ENCODE measurements at places on chromosomes 3 and 15.
A peak's percentile ranks its signal among the peaks of the same experiment; 100 is the strongest.

GRCh38 chr3:47414666-47415587 lies 34.1 kb downstream of the PTPN23 start:
- DNase-seq, result no peak

GRCh38 chr15:52078876-52079700 lies 33.5 kb downstream of the BCL2L10 start:
- peak; percentile 87 for DNase-seq

DNA sequence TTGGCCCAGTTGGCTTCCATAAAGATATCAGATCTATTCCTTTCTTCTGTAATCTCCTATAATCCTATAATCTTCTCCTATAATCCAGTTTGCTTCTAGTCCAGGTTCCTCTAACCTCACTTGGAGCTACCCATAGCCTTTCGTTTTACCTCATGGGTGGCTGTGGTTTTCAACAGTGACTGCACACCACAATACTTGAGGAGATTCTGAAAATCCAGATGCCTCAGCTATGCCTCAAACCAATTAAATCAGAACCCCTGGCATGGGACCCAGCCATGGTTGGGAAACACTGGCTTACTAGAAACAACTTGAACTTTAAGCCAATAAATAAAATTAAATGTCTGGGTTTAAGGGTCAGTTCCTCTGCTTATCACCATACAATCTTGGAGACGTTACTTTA lies 86.1 kb upstream of the NTRK3 start:
- DNase-seq, result no peak

- no peak for DNase-seq
These were observed 101.4 kb upstream of the HACD2 start for GRCh38 chr3:123686251-123686650.

- no peak for DNase-seq
These were observed 156.3 kb downstream of the MEX3B start for GRCh38 chr15:81889485-81889881.

DNA sequence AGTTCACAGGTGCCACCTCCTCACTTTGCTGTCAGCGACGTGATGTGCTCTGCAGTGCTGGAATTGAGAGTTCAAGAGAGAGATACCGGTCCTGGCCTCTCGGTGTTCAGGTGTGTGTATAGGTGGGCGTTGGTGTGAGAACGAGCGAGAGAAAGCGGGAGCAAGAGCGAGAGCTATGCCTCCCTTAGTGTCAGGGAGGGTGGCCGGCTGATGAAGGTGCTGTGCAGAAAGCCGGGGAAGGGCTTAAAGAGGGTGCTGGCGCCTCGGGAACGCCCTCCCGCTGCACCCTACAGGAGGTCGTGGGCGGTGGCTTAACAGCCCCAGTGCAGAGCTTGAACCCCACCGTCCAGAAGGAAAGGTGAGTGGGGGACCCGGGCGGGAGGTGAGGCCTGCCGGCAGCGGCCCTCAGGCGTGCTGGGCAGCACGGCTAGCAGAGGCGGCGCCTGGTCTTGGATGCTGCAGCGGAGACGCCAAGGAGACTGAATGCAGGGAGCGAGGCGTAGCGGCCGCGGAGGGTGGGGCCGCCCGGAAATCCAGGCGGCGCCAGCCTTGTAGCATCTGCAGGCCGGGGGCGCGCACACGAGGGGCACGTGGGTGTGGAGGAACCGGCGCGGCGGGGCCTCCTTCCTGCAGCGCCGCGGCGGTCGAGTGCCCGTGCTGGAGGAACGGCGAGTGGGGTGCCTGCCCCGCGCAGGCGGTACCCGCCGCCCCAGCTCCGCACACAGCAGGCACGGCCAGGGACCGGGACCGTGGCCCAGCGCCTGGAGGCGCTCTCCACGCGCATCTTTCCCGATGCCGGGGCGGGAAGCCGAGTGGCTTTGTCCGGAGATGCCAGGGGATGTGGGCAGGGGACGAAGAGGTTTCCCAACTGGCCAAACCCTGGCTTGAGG lies 246.8 kb upstream of the TOPAZ1 start:
- peak; percentile 65 for DNase-seq

DNA sequence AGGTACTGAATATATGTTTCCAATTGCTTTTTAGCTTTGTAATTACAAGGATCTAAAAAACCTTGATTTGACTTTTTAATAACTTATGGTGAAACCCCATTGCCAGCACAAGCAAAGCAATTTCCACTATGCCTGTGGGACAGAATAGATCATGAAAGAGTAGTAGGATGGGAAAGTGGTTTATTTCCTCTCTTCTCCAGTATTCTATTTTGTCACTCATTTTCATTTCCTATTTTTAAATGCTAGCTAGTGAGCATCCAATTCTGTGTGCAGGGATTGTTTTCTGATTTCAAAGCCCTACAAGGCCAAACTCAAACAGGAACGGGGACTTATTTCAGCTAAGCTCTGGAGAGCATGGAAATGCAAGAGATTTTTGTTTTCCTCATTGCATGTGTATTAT lies 132.0 kb upstream of the TGFBR2 start:
- no peak for DNase-seq

- no peak for DNase-seq
These were observed 59.6 kb downstream of the SLC12A8 start for GRCh38 chr3:125152951-125153350.

- DNase-seq, result no peak
These were observed 6.3 kb upstream of the NCBP2 start for GRCh38 chr3:196948442-196949284.

DNA sequence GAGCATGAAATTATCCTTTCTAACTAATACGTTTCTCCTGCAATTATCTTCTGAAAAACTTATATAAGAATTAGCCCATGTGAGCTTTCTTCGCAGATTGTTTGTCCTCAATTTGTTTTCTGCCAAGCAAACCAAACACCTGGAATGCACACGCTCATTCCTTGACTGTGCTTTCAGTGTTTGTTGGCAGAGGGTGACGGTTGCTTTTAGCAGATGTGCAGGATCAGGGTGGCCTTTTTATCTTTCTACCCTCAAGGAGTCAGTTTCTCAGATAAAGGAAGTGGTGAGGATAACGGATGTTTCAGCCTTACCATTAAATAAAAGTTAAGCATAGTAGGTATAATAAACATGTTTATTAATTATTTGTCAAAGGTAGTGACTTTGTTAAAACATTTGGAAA lies 15.2 kb downstream of the ARPP21 start:
- peak; percentile 58 for DNase-seq

- peak; percentile 73 for DNase-seq
These were observed 42.2 kb upstream of the PLCL2 start for GRCh38 chr3:16842272-16843270.

DNA sequence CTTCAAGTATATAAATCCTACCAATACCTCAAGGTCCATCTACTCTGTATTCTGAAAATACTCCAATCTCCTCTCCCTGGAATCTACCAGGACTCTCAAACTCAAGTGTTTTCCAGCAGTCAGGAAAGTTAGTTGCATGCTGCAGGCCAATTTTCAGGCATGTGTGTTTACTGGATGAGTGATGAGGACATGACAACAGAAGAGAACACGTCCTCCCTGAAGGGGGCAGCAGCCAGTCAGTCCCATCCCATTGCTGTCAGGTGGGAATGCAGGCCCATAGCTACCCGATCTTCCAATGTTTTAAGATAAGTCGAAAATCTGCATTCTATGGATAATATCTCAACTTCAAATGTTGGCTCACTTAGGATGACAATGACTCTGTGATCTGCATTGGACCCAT lies 496.2 kb downstream of the FHIT start:
- DNase-seq, result no peak

DNA sequence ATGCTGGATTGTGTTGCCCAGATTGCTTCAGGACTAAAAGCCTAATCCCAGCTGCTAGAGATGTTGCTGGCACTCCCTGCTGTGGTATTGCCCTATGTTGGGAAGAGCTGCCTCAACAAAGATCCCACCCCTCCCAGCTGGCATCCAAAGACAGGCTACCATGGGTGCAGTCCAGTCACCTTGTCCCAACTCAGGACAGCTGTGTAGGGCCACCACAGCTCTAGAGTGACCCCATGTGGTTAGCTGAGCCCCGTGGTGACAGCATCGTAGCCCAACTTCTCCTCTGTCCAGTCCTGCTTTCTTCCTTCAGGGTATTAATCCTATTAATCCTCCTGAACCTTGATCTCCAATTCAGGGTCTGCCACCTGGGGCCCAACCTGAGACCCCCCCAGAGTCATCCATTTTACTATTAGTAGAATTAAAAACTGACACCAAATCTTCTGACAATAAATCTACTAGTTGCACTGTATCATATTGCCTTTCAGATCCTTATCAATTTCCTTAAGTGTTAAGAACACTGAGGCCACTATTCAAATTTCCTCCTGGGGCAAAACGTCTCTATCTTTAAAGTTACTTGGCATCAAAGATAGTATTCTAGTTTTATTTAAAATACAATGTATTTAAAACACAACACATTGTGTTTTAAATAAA lies 83.5 kb downstream of the AQP9 start:
- DNase-seq, result peak; percentile 6

DNA sequence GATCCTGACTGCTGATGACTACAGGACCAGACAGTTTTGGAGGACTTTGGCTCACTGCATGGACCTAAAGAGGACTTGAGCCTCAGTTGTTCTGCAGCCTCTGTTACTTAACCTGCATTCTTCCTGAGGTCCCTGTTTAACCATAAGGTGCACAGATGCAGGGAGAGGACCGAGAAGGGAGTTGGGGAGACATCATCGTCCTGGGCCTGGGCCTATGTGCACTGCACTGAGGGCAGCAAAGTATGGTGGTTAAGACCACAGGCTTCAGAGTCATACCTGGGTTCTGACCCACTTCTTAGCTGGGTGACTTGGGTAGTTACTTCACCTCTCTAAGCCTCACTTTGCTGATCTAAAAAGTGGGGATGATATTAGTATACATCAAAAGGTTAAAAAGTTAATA lies 21.9 kb downstream of the KY start:
- no peak for DNase-seq

- no peak for DNase-seq
These were observed 48.7 kb downstream of the BSN start for GRCh38 chr3:49602877-49603411.

DNA sequence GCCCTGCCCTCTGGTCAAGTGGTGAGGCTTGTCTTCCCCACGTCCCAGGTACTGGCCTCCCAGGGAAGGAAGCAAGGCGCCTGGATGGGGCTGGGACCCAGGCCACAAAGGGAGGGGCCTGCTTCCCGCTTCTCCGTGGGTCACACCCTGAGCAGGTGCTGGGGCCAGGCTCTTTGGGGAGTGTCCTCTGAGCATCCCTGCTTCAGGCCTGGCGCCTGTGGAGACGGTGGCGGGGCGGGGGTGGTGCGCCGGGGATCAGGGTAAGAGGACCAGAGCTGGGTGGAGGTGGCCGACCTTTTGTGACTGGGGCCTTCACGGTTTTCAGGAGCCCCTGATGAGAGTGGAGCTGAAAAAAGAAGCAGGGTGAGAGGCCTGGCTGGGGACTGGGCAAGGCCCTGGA lies 3.6 kb downstream of the PLA2G4B start:
- DNase-seq, result no peak

DNA sequence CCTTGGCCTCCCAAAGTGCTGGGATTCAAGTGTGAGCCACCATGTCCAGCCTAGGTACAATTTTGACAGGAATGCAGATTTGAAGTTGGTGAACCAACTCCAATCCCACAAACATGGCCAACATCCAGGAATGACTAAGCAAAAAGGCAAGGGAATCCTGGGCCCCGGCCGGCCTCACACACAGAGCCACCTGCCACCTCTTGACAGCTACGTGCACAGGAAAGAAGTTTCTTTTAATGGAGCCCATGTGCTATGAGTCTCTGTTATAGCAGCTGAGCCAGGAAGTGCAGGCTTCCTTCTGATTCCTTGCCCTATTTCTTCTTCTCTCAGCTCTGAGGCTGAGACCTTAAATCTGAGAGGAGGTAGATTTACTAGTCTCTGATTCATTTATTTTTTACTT lies 8.8 kb downstream of the TMEM40 start:
- peak; percentile 79 for DNase-seq

GRCh38 chr15:28952666-28953491 lies 67.1 kb downstream of the APBA2 start:
- DNase-seq, result no peak

- no peak for DNase-seq
These were observed 380.2 kb downstream of the TIGIT start for GRCh38 chr3:114674036-114674435.

- no peak for DNase-seq
These were observed 98.2 kb downstream of the FBN1 start for GRCh38 chr15:48547286-48547685.

DNA sequence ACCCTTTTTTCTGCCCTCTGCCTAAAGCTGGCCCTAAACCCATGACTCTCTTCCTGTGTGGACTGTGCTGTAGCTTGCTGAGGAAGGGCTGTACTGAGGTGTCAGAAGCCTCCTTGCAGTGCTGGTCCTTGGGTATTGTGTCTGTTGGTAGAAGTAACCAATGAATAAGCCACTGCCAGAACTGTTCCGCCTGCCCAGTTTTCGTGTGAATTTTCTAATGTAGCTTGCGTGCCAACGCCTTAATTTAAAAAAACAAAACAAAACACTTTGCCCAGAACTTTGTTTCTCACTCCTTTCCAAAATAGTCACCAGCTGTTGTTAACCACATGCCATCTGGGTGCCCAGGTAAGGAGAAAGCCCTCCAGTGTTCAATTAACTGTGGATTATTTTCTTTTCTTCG lies 101.9 kb downstream of the KLHL25 start:
- DNase-seq, result peak; percentile 20

DNA sequence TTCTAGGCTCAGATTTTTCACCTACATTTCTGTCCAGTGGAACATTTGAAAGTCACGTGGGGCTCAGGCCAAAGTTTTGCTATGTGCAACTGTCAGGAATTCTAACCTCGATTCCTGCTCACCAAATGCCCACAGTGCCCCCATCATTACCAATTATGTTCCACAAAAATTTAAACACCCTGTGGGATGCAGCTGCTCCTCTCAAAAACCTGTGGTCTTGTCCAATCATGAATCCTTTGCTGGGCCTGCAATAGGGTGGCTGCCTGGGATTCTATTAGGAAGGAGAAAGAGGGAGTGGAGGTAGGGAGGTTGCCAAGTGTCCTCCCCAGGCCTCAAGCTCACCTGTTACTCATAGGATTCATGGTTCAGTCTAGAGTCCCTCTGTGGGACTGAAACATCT lies 68.1 kb downstream of the RHCG start:
- DNase-seq, result no peak

GRCh38 chr3:67044295-67044694 lies 46.2 kb downstream of the KBTBD8 start:
- no peak for DNase-seq

DNA sequence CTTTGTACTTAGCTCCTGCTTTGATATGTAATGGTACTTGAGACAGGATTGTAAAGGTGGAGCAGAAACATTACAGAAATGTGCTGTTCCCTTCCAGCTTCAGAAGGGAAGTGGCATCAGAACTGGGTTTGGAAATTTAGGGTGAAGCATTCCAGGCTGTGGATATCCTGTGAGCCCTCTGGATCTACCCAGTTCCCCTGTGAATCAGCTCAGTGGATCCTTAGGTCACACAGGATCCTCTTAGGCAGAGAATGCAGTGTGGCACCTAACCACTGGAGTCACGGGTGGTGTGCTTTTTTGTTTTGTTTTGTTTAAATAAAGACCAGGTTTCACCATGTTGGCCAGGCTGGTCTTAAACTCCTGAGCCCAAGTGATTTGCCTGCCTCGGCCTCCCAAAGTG lies 66.0 kb downstream of the TRIM71 start:
- no peak for DNase-seq

GRCh38 chr3:70943886-70944285 lies 631.4 kb upstream of the MDFIC2 start:
- no peak for DNase-seq

- DNase-seq, result no peak
These were observed 83.0 kb upstream of the PDZRN3 start for GRCh38 chr3:73707772-73708171.

GRCh38 chr3:32616267-32616962 lies 45.8 kb upstream of the DYNC1LI1 start:
- no peak for DNase-seq

Data from OCI-LY7 (cell line).